ENCODE measurements at places on chromosomes 6 and 20.

DNA sequence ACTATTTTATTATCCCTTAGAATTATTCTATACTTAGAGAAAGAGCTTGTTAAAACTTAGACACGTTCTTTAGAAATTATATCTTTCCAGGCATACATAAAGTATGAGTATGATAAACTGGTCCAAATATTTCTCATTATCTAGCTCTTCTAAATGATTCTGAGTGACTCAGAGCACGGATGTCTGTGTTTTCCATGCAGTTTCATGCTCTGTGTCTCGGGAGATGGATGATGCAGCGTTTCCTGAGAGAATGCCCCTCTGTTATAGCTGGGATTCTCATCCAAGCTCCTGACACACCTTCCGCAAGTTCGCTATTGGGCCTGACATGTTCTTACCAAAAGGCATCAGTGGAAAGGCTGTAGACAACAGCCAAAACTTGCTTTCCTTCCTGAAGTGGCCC, 19.3 kb downstream of the SIRT5 start:
- DNase-seq = no peak

GRCh38 chr20:46688151-46689081, 828 bp downstream of the TP53RK start:
- peak; percentile 30 for DNase-seq

DNA sequence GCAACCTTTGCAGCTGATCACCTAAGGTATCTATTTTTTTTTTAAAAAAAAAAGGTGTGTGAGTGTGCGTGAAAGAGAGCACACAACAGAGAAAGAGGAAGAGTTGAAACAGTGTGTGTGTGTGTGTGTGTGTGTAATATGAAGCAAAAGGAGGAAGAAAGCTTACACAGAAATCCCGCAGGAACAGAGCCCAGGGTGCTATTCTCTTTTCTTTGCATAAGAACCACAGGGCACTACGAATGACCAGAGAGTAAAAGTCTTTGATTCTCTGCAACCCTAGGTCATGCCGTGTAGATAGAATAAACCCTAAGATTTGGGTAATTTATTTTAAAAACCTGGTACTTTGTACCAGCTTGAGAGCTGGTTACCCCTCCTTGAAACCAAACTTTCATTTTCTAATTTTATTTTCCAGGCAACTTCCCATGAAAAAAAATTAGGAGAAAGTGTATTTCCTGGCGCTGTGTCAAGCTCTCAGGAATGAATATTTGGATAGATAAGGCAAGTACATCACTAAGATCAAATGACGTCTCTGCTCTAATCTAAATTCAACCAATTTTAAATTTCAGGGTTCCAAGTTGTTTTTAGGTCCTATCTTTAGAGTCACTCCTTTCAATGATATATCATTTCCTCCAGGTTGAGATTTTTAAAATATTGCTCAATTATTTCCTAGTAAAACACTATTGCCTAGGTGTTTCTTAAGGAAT, 47.9 kb upstream of the ID4 start:
- DNase-seq = peak; percentile 16

DNA sequence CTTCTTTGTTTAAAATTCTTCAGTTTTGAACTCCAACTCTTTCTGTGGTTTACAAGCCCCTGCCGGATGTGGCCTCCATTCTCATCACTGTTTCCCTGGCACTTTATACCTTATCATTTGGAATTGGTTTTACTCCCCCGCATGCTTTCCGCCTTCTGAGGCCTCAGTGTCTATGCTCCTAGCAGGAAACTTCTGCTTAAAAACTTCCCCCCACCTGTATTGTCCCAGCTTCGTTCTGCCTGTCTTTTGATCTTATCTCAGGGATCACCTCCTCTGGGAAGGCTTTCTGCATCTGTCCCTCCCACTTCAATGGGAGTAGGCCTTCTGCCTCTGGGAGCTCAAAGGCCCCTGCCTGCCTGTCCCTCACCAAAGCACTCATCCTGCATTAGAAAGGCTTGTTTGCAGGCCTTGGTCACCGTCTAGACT, 3.4 kb upstream of the ANGPT4 start:
- DNase-seq = no peak

- no peak for DNase-seq
Measured at GRCh38 chr20:14470977-14471661, 133.7 kb upstream of the FLRT3 start.

DNA sequence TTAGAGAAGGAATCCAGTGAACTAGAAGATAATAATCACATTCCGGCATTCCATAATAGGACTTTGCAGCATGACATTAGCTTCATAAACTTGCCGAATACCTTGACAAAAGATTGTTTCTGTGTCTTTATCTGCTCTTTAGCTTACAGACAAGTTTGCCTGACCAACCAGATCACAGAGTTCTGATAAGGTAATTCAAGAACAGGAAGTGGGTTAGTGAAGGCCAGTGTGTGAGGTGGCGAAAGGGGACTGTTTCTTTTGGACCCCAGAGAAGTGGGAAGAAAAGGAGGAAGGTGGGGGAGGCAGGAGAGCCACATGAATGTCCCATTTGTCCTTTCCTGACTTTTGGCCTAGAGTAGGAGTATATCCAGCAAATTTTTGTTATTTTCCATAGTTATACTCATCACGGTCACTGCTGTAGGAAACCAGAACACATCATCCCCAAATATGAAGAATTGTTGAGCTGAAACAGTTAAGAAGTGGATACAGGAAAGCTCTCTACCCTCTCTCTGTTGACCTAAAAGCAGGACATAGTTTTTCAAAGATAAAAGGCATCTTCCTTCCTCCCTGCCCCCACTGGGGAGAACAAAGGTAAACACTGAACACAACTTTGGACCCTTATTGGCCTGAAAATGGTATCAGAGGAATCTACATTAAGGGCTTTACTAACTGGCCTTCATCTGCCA, 72.4 kb upstream of the TNFAIP3 start:
- peak; percentile 62 for DNase-seq

- DNase-seq = no peak
Measured at GRCh38 chr6:100209323-100210136, 215.5 kb upstream of the MCHR2 start.

- DNase-seq = peak; percentile 7
Measured at GRCh38 chr6:61809004-61809595, 476.9 kb downstream of the KHDRBS2 start.

GRCh38 chr20:48172357-48172702, 387.0 kb upstream of the SULF2 start:
- DNase-seq = no peak

- DNase-seq = no peak
Measured at GRCh38 chr6:34317882-34318498, 69.2 kb upstream of the SMIM29 start.

DNA sequence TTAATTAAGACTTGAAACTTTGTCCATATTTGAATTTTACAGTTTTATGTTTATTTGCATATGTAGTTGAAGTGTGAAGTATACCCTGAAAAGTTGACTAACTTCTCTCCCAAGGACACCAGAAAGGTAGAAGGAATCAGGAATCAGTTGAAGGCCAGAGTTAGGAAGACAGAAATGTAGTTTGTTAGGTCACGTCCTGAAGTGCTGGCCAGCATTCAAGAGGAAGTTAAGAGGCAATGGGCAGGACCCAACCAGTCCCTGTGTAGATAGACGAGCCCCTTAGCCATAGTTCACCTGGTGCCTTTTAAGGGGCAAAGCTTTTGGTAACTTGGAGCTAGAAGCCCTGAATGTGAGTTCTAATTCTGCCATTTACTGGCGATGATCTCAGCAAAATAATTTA, 250.4 kb upstream of the KCNQ5 start:
- DNase-seq = no peak

DNA sequence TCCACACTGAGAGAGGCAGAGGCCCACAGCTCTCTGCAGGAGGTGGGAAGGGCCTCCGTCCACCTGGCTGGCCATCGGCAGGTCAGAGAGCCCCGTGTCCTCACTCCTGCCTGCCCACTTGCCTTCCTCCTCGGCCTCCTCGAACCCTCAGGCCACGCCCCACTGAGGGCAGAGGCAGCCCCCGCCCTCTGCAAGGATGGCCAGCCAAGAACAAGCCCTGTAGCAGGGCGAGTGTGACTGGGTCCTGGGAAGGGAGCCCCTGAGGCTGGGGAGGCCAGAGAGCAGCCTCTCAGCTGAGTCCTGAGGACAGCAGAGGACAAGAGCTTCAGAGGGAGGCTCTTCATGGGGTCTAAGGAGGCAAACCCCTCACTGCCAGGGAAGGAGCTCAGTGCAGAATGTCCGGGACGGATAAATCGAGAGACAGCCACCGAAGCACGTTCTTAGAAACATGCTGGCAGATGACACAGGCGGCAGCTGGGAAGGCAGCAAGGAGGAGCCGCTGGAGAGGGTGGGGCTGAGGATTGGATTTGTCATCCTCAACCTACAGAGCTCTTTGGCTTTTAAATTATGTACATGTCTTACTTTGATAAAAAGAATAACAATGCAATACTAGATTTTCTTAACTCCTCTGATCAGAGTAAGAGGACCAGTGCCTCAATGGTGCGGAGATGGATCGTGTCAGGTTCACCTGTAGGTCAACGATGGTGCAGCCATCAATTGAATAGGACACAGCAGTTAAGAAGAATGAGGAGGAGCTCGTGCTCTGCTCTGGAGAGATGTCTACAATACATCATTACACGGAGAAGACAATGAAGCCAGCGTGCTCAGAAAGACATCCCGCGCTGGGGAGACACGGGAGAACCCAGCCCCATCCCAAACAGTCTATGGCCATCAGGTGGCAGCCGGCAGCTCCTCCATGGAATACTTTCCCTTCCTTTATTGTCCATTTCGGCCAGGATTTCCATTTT, 53.0 kb downstream of the GNAS-AS1 start:
- no peak for DNase-seq

- no peak for DNase-seq
Measured at GRCh38 chr6:77425671-77426070, 37.6 kb downstream of the HTR1B start.

- no peak for DNase-seq
Measured at GRCh38 chr6:26653007-26653406, 6.5 kb downstream of the ZNF322 start.

GRCh38 chr20:34762031-34762555, 57.9 kb downstream of the TP53INP2 start:
- DNase-seq = no peak

- peak; percentile 82 for DNase-seq
Measured at GRCh38 chr6:116364321-116364720, 6.4 kb upstream of the DSE start.
